Activated CD4-positive, alpha-beta T cell treated with anti-CD3 and anti-CD28 coated beads for 4 hours (primary cell): ENCODE measurements at places on chromosomes 3 and 15.

DNA sequence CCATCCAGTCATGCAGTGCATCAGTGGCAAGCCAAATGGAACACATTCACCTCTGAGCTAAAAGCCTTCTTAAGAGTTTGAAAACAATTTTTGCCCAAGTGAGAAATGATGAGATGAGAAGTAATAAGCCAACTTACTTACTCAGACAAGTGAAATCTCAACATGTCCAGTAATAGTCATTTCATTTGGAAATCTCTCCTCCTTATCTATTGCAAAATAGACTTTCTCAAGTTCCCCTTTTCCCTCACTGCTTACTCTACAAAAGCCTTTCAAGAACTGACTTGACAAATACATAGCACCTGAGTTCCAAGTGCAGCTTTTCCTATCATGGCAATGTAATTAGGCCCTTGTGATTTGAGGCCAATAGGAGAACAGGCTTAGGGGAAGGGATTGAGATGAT, 282.3 kb downstream of the SLC9A9 start:
- DNase-seq, result no peak

DNA sequence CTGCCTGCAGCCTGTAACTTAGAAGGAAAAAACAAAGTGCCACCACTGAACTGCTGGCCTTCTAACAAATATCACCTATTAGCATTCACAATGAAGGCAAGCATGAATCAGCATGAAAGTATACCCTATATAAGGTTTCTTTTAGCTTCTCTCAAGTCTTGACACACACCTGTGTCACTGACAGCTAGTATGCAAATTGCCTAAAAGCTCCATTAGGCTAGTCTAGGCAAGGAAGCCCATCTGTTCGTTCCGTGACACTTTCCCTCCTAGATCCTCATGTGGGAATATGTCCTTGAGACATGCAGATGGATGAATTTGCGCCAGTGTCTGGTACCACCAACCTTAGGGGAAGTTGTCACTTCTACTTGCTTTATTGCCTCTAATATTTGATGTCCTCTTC, 129.3 kb downstream of the RBMS3 start:
- no peak for DNase-seq

DNA sequence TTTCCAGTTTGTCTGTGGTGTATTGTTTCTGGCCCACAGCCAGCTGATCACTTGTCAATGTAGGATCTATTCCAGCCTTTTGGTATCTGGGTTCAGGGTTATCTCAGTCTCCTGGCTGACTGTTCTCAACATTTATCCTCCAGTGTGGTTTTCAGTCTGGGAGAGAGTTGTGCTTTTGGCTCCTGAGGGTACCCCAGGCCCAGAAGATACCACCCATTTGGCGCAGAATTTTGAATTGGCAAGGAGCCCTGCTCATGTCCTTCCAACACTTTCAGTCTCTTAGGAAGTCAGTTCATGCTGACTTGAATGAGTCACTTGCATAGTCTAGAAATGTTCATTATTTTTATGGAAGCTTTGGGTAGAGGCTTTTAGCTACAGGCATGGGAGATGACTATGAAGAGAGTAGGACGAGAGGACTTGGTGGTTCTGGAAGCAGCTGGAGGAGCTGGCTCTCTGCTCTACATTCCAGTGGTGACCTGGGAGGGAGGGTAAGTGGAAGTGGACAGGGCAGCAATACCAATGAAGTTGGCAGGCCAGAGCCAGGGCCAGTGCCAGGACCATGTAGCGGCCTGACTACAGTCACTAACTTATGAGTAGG, 7.2 kb downstream of the POLR2H start:
- DNase-seq, result no peak

DNA sequence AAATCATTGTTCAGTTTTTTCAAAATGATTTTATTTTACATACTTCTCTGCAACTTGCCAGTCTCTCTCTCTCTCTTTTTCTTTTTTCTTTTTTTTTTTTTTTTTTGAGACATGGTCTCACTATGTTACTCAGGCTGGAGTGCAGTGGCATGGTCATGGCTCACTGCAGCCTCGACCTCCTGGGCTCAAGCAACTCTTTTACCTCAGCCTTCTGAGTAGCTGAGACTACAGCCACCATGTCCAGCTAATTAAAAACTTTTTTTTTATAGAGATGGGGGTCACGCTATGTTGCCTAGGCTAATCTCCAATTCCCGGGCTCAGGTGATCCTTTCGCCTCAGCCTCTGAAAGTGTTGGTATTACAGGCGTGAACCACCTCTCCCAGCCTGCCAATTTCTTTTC, 12.1 kb upstream of the ARID3B start:
- DNase-seq, result no peak
